SK-N-MC (cell line): ENCODE measurements at places on chromosomes 3 and 15.

DNA sequence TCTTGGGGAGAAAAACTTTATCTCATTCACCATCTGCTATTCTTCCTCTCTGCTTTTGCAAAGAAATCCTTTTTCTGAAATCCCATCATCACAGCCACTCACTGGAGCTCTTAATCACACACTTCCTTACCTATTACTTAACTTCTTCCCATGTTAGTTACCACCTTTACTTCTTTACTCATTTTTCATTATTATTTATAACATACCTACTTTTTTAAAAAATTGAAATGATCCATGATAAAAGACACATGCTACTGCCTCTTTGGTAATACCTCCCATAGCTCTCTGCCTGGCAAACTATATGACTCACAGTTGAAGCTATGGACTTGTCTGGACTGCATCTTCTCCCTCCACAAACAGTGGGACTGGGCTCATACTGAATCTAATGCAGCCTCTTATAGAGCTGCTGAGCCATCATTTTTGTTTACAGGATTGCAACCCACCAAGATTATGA, 150.3 kb downstream of the TNIK start:
- DNase-seq, result no peak

DNA sequence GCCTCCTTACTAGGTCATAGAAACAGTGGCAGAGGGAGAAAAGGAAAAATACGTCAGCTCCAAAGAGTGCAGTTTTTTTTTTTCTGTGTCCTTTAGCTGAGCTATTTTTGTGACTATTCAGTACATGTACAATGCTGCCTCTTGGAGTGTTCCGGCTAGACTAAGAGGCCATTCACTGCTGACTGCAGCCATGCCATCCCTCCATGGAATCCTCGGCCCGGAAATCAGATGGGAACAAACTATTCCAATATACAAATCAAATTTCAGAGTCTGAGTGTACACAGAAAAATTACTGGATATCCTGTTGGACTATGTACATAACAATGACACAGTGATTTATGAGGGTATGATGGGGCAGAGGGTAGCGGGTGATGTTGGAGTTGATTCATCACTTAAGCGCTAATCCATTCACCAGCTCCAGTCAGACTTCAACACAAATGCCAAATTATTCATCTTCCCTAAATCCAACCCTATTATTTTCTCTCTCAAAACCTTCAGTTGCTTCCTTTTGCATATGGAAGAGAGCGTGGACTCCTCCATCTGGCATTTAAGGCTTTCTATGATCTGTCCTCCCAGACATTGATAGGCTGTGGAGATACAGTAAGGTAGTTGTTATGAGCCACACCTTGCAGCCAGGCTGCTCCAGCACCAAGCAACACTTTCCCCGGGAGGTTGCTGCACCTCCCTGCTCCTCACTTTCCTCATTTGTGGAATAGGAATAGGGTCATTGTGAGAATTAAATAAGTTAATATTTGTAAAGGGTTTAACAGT, 109.1 kb downstream of the LPP start:
- DNase-seq, result no peak

DNA sequence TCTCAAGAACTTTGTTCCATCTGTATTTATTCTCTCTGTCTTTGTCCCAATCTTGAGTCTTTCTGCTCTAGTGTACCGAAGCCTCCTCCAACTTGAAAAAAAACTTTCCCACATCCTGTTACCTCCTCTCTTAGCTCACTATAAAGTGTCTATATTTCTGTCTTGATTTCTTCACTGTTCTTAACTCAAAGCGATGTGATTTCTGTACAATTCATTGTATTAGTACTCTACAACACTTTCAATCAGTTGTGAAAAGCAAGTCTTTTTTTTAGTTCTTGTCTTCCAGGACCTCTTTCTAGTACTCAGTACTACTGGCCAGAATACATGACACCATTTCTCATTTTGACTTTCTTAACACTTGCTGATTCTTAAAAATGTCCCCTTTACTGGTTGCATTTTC, 353.5 kb upstream of the SATB1 start:
- DNase-seq, result no peak

DNA sequence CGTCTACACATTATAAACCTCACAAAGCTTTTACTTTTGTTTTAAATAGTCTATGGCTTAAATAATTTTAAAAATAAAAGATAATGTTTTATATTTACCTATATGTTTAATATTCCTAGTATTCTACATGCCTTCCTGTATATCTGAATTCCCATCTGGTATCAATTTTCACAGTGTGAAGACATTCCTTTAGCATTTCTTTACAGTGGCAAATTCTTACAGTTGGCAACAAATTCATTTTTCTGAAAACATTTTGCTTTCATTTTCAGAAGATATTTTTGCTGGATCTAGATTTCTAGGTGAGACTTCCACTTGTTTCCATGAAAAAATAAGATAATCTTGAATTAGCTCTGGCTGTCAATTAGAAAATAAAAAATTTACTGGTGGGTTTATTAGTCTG, 471.4 kb upstream of the NAALADL2 start:
- peak; percentile 40 for DNase-seq

GRCh38 chr15:43214169-43214568, 6.6 kb downstream of the EPB42 start:
- DNase-seq, result no peak

- no peak for DNase-seq
Measured at GRCh38 chr3:102906818-102907217, 472.0 kb downstream of the ZPLD1 start.

DNA sequence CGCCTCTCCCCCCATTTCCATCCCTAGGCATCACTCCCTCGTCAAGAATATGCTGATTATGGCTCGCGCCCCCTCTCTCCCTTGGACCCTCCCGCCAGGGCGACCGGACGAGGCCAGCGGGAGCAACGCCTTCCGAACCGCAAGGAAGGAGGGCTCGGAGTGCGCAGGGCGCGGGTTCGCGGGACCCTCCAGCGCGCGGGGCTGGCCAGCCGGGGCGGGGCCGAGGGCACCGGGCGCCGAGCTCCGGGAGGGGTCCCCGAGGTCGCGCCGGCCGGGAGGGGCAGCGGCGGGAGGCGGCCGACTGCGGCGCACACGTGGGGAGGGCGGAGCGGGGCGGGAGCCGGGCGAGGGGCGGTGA, 483 bp downstream of the EHD4 start:
- no peak for DNase-seq

GRCh38 chr3:45055411-45056143, 29.5 kb downstream of the CLEC3B start:
- DNase-seq, result no peak

- no peak for DNase-seq
Measured at GRCh38 chr3:169661361-169662131, 2.0 kb downstream of the MECOM start.

GRCh38 chr3:32577581-32578556, 7.2 kb upstream of the DYNC1LI1 start:
- DNase-seq, result no peak

- DNase-seq, result no peak
Measured at GRCh38 chr3:47456984-47457383, 18.8 kb downstream of the SCAP start.

GRCh38 chr3:39327746-39328349, 1.7 kb upstream of the CCR8 start:
- DNase-seq, result no peak

- peak; percentile 98 for DNase-seq
Measured at GRCh38 chr3:184185461-184186183, 377 bp upstream of the ABCF3 start.

GRCh38 chr3:38332201-38332600, 14.4 kb upstream of the XYLB start:
- DNase-seq, result no peak

GRCh38 chr3:85151555-85151954, 192.8 kb downstream of the CADM2 start:
- no peak for DNase-seq

DNA sequence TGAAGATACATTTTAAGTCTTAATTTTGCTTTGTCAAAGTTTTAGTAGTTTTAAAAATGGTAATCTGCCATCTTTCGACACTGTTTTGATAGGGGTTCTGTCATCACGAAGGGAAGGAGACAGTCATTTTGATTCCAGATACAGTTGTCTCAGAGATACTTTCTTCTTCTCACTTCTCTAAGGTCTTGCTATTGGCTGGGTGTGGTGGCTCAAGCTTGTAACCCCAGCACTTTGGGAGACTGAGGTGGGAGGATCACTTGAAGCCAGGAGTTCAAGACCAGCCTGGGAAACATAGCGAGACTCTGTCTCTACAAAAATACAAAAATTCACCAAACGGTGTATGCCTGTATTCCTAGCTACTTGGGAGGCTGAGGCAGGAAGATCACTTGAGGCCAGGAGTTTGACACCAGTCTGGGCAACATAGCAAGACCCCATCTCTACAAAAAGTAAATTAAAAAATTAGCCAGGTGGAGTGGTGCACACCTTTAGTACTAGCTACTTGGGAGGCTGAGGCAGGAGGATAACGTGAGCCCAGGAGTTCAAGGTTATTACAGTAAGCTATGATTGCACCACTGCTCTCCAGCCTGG, 3.3 kb downstream of the RAB8B start:
- DNase-seq, result no peak

- no peak for DNase-seq
Measured at GRCh38 chr3:141056751-141057171, 5.6 kb downstream of the SPSB4 start.

- no peak for DNase-seq
Measured at GRCh38 chr15:31304751-31305365, 21.8 kb upstream of the KLF13 start.

GRCh38 chr3:126039870-126040269, 44.1 kb downstream of the SLC41A3 start:
- no peak for DNase-seq

- DNase-seq, result no peak
Measured at GRCh38 chr15:82792068-82792467, 13.8 kb downstream of the FSD2 start.

DNA sequence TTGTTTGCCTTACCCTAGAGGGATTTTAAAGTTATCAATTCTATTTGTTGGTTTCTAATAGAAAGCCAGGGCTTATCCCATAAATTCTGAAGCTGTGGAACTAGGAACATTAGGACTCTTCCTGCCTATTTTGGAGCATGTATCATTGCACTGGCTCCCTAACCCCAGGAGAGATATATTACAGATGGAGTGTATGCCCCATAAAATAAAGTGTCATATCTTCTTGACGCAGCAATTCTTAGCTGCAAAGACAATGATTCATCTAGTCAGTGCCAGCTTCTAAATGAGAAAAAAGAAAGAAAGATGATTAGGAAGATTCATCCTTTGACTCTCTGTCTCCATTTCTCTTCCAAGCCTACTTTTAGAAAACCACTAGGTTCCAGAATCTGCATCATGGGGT, 74.8 kb upstream of the MAGI1 start:
- DNase-seq, result no peak
